Stimulated activated CD4-positive, alpha-beta T cell treated with anti-CD3 and anti-CD28 coated beads, Interleukin-1b, Interleukin-23, amount 100 ng/mL, for 1 hour (primary cell): ENCODE measurements at places on chromosomes 16 and 17.

DNA sequence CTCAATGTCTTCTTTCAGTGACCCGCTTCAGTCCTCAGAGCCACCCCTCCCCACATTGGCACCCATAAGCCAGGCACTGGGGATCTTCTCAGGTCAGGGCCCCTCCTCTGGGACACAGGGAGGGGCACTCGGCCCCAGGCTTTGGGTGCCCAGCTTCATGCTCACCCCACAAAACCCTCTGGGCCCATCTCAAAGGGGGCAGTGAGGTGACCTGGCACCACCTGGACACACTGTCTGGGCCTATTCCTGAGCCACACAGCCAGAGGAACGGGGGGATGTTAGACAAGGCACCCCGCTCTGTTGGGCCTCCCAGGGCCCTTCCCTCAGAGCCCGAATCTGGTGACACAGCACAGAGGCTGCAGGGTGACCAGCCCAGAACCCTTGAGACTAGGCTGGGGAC is 36.1 kb downstream of the TNFRSF13B start:
- no peak for DNase-seq

- DNase-seq: no peak
These were observed 4.9 kb downstream of the ASGR2 start for GRCh38 chr17:7109461-7110322.

DNA sequence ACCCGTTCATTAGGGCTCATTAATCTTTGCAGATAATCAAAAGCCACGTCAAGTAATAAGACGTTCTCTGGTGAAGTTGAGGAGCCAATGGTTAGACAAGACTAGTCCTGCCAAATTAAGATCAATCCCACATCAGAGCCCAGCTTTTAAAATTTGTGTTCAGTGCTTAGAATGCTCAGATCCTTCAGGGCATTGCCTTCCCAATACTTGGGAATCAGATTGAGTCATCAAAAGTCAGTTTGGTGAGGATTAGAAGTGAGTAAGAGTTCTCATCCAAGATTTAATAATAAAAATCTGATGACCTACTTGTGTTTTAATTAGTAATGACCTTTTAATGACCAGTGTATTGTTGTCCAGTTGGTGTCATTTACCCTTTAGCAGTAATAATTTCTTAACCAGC is 19.8 kb downstream of the MAP2K4 start:
- DNase-seq: no peak

GRCh38 chr16:48479329-48479728 is 94.1 kb upstream of the SIAH1 start:
- DNase-seq: no peak

DNA sequence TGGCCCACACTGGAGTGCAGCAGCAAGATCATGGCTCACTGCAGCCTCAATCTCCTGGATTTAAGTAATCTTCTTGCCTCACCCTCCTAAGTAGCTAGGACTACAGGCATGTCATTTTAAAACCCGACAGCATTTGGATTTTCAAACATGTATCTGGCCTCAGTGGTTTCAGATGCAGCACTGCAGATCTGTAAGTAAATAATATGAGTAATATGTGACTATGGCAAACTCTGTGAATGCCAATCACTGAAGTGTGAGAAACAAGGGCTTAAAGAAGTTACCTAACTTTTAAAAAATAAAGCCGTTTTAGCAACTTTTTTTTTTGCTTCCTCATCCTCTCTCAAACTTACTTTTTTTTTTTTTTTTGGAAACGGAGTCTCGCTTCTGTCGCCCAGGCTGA is 11.9 kb downstream of the CEP20 start:
- no peak for DNase-seq

- DNase-seq: no peak
These were observed 4.1 kb downstream of the KRABD2 start for GRCh38 chr17:8372422-8372821.

GRCh38 chr17:7283471-7284216 is 2.1 kb downstream of the SLC2A4 start:
- DNase-seq: no peak

- no peak for DNase-seq
These were observed 790 bp downstream of the CRHR1 start for GRCh38 chr17:45784741-45785479.

DNA sequence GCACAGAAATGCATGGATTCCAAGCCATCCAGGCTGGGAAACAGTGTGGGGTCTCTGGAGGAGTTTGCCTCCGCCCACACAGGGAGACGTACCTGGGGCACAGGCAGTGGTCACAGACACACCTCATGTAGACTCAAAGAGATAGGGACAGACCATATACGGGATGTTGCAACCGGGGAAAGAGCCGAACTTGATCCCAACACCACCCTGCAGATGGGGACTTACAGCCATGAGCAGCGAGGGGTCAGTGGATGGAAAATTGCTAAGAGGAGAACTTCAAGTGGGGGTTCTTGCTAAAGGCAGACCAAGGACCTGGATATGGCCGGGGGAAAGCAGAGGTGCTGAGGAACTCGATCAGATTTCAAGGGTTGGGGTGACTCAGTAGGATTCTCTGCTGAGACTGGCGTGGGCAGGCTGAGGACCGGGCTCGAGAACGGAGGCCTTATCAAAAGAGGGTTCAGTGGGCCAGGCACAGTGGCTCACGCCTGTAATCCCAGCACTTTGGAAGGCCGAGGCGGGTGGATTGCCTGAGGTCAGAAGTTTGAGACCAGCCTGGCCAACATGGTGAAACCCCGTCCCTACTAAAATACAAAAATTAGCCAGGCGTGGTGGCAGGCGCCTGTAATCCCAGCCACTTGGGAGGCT is 12.0 kb upstream of the DNAH17 start:
- no peak for DNase-seq

DNA sequence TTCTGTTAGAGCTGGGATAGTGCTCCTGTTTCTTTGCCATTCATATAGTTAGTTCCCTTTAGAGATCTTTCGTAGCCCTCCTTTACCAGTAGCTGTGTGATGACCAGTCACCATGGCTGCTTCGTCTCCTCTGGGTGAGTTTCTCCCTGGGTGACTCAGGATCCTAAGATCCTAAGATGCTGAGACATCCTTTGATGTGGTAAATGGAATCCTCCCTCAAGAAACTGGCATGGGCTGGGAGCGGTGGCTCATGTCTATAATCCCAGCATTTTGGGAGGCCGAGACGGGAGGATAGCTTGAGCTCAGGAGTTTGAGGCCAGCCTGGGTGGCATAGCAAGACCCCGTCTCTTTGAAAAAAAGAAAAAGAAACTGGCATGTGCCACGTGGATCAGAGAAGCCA is 5.9 kb downstream of the PHAF1 start:
- DNase-seq: no peak

DNA sequence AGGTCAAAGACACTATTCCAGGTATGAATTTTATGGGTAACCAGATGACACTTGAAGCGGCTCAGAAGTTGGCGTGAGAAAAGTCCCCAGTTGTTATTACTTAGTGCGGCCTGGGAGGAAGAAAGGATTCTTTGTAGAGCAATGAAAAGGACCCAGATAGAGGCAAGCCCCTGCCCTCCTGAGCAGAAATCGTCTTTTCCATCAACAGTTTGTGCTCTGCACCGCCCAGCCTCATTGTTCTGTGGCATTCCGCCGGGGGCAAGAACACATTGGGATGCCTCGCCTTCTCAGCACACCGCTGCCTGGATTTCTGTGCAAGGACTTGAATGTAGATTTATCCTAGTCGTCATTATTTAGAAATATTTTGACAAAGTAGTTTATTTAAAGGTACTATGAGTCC is 32.7 kb upstream of the CRHR1 start:
- no peak for DNase-seq

- no peak for DNase-seq
These were observed 23.0 kb upstream of the NSRP1 start for GRCh38 chr17:30093463-30094147.
